ENCODE measurements at places on chromosomes 16 and 17. TPM values are rescaled to one million over a fixed set of nuclear protein-coding genes. Genes with fewer than 3 reads are reported as not detected.

DNA sequence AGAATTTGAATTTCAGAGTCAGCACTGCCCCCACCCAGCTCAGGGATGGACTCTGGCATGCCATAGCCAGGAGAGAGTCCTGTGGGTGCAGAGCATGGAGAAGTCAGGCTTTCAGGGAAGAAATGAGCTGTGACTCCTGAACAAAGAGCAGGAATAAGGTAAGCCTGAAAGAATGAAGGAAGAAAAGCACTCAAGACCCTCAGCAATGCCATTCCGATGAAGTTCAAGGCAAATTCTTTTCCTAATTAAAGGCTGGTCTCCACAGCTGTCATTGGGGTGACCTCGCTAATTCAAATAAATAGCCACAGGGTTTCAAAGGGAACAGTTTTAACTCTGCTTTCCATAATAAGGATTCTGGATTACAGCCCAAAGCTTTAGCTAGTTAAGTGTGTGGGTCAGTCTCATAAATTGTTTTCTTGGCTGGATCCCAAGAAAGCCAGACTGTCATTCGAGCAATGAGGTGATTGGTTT lies 31.7 kb downstream of the TOM1L2 start:
- DNase-seq, result no peak

The LHX1 gene
- total RNA-seq, result not detected

GRCh38 chr17:77428020-77428748 lies 287.4 kb downstream of the SEC14L1 start:
- no peak for DNase-seq

GRCh38 chr17:56367366-56367765 lies 214.1 kb downstream of the ANKFN1 start:
- DNase-seq, result no peak

GRCh38 chr17:5986644-5987043 lies 83.5 kb upstream of the WSCD1 start:
- DNase-seq, result no peak

The GALNS gene
- 32.8 TPM for total RNA-seq

The OTOA gene
- 0.90 TPM for total RNA-seq

- DNase-seq, result no peak
These were observed 40.5 kb downstream of the C16orf82 start for GRCh38 chr16:27107185-27107592.

The ZFHX3 gene
- 29.0 TPM for total RNA-seq

DNA sequence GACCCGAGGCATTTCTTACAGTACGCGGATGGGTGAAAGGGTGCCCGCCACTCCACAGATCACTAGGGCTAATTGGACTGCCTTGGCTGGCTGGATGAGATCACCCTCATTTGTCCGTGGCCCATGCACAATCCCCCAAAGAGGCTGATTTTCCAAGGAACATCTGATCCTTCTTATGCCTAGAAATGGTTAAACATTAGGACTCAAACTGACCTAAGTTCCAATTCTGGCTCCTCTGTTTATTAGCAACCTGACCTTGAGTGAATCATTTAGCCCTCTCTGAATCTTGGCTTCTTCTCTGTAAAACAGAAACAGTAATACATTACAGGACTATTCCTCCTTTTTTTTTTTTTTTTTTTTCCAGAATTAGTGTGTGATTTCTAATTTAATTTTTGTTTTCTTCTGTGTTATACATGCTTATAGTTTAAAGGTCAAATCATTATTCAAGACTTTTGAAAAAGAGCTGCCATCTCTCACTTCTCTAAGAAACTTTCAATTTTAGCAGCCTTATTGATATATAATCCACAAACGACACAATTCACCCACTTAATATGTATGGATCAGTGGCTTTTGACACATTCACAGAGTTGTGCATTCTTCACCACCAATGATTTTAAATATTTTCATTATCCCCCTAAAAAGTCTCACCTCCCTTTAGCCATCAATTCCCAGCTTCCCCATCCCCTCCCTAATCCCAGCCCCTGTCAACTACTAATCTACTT lies 45.4 kb upstream of the TMEM132E start:
- DNase-seq, result no peak

The CD300A gene
- 17.5 TPM for total RNA-seq

The MAP1LC3B gene
- 70.4 TPM for total RNA-seq

The CDH11 gene
- 176 TPM for total RNA-seq

GRCh38 chr16:57000271-57001025 lies 11.1 kb downstream of the NLRC5 start:
- no peak for DNase-seq

DNA sequence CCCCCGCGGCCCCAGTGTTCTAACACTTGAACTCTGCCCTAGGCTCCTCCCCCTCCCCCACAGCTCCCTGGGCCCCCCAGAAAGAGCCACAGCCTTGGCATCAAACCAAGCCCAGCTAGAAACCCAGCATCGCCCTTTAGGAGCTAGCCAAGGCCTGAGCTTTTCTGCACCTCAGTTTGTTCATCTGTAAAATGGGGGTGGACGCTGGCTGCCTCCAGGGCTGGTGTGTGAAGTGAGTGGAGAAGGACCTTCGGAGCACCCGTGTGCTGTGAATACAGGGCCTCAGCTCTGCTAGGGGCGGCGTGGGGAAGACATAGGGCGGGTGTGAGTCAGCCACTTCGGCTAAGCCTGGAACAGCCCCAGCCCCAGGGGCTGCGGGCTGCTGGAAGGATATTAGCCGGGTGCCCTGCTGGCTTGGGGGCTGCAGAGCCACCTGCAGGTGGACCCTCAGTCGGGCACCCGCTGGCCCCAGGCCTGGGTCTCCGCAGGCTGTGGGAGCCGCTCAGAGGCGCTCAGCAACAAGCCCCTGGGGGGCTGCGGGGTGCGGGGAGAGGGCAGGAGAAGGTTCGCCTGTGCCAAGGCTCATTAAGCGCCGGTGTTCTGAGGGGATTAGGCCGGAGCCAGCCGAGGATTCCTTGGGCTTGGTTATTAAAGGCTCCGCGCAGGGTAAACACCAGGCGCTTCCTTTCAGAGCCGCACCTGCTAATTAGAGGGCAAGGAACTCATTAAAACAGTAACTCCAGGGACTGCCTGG lies 217.0 kb upstream of the CIBAR2 start:
- DNase-seq, result no peak

- no peak for DNase-seq
These were observed 7.7 kb upstream of the C16orf78 start for GRCh38 chr16:49365711-49366509.

DNA sequence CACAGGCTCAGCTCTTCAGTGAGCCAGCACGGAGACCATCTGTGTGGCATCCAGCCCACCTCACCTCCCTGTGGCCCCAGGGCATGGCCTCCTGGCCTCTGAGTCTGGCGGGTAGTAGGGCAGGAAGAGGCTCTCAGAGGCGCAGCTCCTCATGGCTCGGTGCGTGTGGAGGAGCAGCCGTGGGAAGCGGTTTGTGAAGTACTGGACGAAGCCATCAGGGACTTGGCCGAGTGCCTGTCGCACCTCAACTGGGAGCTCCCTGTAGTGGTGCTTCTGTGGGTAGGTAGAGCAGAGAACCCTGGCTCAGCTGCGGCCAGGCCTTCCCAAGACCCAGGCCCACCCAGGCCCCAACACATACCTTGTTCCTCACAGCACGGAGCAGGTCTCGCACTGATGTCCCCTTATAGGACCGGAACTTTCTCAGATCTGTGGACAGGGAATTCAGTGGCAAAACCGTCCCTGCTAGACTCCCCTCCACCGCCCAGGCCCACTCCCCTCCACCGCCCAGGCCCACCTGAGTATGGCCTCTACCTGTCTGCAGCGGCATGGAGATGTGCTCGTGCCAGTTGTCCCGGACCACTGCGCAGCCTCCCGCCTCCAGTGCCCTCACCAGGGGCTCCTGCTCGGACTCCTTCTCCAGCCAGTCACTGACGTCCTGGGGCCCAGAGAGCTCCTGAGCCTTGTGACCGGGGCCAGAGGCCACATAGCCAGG lies 12.2 kb downstream of the PLK1 start:
- no peak for DNase-seq

GRCh38 chr17:740240-741017 lies 8.0 kb downstream of the TLCD3A start:
- no peak for DNase-seq

DNA sequence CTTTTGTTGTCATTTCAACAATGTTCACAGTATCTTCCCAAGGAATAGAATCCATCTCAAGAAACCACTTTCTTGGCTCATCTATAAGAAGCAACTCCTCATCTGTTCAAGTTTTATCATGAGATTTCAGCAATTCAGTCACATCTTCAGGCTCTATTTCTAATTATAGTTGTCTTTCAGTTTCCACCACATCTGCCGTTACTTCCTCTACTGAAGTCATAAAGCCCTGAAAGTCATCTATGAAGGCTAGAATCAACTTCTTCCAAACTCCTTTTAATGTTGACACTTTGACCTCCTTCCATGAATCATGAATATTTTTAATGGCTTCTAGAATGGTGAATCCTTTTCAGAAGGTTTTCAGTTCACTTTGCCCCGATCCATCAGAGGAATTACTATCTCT lies 102.1 kb downstream of the CDH13 start:
- no peak for DNase-seq

DNA sequence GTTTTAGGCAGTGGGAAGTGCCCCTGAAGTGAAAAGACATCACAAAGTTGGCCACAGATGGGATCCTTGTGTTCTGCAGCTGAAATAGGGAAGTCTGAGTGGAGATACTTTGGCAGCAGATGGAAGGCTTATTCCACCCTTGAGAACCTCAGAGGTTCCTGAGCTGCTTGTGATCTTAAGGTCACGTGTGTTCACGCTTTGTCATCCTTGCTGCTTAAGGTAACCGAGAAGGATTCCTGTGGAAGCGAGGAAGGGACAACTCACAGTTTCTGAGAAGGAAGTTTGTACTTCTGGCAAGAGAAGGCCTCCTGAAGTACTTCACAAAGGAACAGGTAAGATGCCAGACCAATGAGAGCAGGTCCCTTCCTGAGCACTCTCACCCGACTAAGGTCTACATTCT lies 12.2 kb downstream of the ADAP2 start:
- no peak for DNase-seq

The NME2 gene
- 306 TPM for total RNA-seq

DNA sequence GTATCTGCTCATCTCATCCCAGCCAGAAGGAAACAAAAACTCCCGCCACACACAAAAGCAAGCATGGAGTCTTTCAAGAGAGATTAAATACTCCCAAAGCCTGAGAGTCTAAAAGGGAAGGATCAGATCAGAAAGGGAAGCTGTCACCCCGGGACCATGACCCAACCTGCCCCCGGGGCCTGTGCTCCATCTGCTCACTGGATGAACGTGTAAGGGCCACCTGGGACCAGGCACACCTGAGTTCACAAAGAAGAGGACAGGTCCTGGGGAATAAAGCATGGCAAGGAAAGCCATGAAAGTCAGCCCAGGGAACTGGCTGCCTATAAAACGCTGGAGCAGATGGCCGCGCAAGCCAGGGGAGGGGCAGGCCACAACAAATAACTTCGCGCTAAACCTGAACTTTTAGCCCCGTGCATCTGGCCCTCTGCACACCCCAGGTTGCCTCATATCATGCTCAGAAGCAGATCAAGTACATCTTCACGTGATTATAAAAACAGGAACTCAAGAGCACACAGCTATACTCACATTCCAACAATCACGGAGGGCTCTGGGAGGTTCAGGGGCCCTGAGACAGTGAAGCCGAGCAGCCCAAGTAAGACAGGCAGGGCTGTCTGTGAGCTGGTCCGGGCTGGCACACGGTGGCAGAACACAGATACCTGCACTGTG lies 3.4 kb downstream of the TMEM11 start:
- DNase-seq, result no peak

- DNase-seq, result no peak
These were observed 69.0 kb upstream of the CDH8 start for GRCh38 chr16:62105244-62105643.

The TEDC2 gene
- not detected for total RNA-seq

- DNase-seq, result no peak
These were observed 9.0 kb upstream of the CD300C start for GRCh38 chr17:74554909-74555308.

The KRTAP4-9 gene
- total RNA-seq, result not detected

DNA sequence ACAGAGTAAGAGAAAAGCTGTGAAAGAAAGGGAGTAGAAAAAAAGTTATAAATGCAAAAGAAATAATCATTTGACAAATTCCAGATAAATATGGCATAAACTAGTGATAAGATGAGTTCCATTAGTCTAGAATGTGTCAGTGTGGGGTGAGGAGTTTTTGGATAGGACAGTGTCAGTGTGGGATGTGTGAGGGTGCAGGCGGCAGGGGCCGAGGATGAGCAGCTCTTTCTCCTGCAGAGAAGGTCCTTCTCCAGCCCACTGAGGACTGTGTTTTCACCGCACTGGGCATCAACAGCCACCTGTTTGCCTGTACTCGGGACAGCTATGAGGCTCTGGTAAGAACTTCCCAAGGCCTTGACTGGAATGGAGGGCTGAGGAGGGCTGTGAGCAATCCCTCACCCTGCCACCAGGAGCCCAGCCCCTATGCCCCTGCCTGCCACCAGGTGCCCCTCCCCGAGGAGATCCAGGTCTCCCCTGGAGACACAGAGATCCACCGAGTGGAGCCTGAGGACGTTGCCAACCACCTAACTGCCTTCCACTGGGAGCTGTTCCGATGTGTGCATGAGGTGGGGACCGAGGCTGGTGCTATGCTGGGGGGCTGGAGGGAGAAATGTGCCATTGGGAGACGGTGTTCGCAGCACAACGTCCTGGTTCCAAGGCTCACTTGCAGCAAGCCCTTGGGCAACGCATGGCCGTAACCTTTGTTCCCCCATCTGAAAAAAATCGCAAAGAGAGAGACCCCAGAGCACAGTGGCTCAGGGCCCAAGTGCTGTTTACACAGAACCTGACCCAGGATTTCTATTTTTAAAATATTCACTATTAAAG lies 13.1 kb downstream of the RAPGEFL1 start:
- DNase-seq, result no peak

- DNase-seq, result no peak
These were observed 105.2 kb upstream of the ZNF750 start for GRCh38 chr17:82944990-82945389.

GRCh38 chr17:47822785-47823184 lies 1.2 kb upstream of the OSBPL7 start:
- no peak for DNase-seq

GRCh38 chr17:34364751-34365150 lies 1.7 kb upstream of the CCL1 start:
- DNase-seq, result no peak

The EPN3 gene
- total RNA-seq, result 0.09 TPM

Data from upper lobe of right lung (tissue), 1 donor.